ENCODE measurements at places on chromosomes 2 and 18.

- H3K27me3 ChIP-seq: no peaks in the 10 kb centered on the region
- no peak overlapping the region for H3K4me3 ChIP-seq
- no peak overlapping the region for H3K27ac ChIP-seq
- H3K36me3 ChIP-seq: no peaks in the 10 kb centered on the region
These were observed 244.7 kb downstream of the CCDC178 start for GRCh38 chr18:33195795-33196194.

- no peaks in the 10 kb centered on the region for H3K36me3 ChIP-seq
- H3K27me3 ChIP-seq: no peaks in the 10 kb centered on the region
- DNase-seq: no peak
- no peak overlapping the region for H3K27ac ChIP-seq
- H3K4me1 ChIP-seq: no peaks in the 10 kb centered on the region
These were observed 21.1 kb downstream of the TMEM182 start for GRCh38 chr2:102782933-102783332.

DNA sequence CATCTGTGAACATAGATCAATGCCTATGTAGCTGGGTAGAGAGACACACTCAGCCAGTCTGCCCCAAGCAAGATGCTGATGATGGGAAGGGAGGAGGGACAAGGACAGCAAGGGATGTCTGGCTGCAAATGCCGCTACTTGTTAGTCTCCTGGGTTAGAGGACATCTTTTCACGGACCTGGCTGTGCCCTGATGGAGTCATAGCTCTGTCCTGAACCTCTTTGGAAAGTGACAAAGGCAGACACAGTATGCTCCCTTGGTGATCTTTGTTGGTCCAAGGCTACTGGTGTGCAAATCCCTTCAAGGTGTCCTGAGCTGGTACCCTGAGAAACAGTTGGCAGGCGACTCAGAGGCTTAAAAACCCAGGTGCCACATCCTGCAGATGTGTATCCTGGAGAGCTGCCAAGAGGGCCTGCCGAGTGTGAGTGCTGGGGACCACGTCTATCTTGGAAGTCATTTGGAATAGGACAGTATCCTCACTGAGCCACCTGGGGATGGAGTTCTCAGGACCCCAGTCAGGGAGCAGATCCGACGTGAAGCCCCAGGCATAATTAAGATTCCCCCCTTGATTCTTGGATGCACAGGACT is 10.8 kb downstream of the FOSL2 start:
- DNase-seq: no peak
- no peak overlapping the region for H3K4me3 ChIP-seq
- H3K27ac ChIP-seq: no peak overlapping the region

DNA sequence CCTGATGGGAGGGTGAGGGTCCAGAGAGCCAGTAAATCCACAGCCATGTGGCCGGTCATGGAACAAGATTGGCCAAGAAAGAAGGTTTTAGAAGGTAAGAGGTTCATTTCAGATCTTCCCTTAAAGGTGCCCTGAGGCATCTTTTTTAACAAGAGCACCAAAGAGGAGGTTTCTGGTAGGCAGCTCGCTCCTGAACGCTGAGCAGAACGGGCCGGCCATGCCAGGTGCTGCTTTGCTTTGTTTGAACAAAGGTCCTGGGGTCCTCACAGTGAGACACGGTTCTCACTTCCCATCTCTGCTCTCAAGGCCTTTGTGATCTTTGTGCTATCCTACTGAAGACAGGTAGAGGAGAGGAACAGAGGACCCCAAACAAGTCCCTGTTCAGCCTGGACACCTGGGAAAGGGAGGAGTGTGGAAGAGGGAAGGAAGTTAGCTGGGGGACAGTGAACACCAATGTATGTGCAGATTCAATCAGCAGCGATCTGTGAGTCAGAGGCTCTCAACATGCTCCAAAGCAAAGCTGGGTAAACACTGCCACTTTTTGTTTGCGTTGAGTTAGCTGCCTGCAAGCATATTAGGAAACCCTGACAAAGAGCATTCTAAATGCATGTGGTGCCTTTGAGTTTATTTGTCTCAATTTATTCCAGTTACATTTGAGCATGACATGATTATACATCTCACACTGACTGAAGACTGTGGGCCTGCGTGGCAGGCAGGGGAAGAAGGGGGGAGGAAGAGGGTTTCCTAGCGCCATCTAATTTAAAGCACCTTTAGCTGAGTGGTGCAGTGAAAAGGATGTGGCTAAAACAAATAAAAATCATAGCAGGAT is 102.4 kb downstream of the ASB1 start:
- no peak for DNase-seq
- H3K36me3 ChIP-seq: no peaks in the 10 kb centered on the region
- H3K27ac ChIP-seq: no peak overlapping the region
- H3K4me1 ChIP-seq: no peaks in the 10 kb centered on the region
- no peak overlapping the region for H3K4me3 ChIP-seq

DNA sequence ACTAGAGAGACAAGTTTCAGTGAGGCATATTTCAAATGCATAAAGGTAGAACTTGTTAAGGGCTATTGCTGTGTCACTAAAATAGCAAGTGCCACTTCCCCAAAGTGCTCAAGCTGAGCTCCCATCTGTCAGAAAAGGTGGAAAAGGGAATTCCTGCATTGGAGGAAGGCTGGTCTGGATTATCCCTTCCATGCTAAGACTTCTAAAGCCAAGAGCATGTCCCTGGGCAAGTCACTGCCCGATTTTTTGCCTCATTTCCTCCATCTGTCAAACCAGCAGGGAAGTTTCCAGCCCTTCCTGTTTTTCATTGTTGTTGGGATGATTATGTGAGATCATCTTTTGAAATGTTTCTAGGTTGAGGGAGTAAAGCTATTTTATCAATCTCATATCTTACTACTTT is 175.5 kb downstream of the SETBP1 start:
- H3K36me3 ChIP-seq: no peaks in the 10 kb centered on the region
- H3K4me1 ChIP-seq: no peaks in the 10 kb centered on the region
- DNase-seq: no peak
- H3K27me3 ChIP-seq: no peaks in the 10 kb centered on the region
- H3K27ac ChIP-seq: no peak overlapping the region
- H3K4me3 ChIP-seq: no peak overlapping the region

- H3K4me1 ChIP-seq: no peaks in the 10 kb centered on the region
- H3K27me3 ChIP-seq: no peaks in the 10 kb centered on the region
These were observed 10.0 kb upstream of the APCDD1 start for GRCh38 chr18:10444314-10445006.

DNA sequence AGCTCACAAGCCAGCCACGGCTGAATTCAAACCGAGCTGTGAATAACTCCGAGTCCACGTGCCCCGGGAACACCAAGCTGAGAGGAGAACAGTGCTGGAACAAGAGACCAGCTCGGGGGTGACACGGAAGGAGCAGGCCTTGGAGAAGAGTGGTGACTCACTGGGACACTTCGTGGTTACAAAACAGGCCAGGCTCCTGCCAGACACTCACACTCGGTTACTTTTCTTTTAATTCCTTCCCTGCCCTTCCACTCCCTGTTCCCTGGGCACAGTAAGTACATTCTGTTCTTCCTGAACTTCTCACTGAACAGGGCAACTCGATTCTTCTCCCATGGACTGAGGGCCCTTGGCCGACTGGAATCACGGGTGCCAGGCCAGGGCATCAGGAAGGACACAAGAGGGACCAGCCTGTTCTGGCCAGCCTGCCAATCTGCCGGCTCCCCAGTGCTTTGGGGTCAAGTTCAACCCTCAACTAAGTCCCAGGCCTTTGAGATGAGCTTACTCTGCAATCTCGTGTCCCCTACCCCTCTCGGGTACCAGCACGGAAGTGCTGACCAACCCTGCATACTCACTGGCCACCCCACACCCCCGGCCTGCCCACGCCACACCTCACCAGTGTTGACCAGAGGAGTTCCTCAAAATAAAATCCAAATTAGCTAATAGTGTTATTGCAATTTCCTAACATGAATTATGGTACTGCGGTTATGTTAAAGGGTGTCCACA is 87.5 kb downstream of the TFCP2L1 start:
- H3K27ac ChIP-seq: no peak overlapping the region
- no peaks in the 10 kb centered on the region for H3K36me3 ChIP-seq
- H3K4me3 ChIP-seq: no peak overlapping the region
- no peaks in the 10 kb centered on the region for H3K27me3 ChIP-seq
- no peaks in the 10 kb centered on the region for H3K4me1 ChIP-seq
- no peak for DNase-seq

DNA sequence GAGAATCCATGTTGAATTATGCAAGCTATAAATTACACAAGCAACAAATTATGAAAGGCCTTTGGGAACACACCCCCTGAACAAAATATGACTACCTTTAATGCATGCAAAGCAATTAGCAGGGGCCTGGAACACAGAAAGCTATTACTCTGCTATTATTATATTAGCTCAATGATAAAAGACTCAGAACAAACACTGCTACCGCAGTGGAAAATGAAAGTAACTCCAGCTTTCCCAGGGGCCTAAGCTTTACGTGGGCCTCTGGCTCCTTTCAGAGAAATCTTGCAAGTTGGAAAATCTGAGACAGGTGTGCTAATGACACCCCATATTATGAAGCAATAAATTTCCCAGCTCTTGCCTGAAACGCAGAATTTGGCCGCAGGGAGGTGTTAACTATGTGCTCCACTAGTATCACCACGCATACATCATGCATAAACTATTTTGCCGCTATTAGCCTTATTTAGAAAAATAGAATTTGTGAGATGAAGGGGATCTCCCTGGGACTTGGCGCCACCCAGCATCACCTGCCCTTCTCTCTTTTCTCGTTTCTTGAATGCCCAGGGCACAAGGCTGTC is 321.6 kb upstream of the LYPD1 start:
- H3K36me3 ChIP-seq: no peaks in the 10 kb centered on the region
- DNase-seq: no peak
- H3K4me1 ChIP-seq: no peaks in the 10 kb centered on the region
- no peaks in the 10 kb centered on the region for H3K27me3 ChIP-seq

DNA sequence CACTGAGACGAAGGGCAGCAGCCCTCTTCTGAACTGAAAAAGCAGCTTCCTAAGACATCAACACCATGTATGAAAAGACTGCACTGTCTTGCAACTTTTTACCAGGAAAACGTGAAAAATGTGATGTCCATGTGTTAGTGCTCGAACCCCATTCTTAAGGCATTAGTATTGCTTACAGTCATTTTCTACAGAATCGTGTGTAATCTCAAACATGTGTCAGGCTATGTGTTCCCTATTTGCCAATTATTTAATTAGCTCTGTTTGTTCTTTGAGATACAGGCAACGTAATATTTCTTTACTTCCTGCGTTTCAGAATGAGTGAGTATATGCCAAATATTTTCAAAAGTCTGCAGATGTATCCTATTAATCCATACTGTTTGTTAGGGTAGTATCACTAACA is 307.7 kb upstream of the CCDC68 start:
- no peak overlapping the region for H3K4me3 ChIP-seq
- no peak for DNase-seq
- no peaks in the 10 kb centered on the region for H3K4me1 ChIP-seq
- no peak overlapping the region for H3K27ac ChIP-seq
- H3K27me3 ChIP-seq: no peaks in the 10 kb centered on the region

GRCh38 chr2:31785876-31786275 is 205.1 kb upstream of the SRD5A2 start:
- no peaks in the 10 kb centered on the region for H3K27me3 ChIP-seq
- no peaks in the 10 kb centered on the region for H3K36me3 ChIP-seq
- no peak overlapping the region for H3K4me3 ChIP-seq
- H3K27ac ChIP-seq: no peak overlapping the region
- DNase-seq: no peak
- no peaks in the 10 kb centered on the region for H3K4me1 ChIP-seq

GRCh38 chr2:12934146-12934756 is 217.5 kb downstream of the TRIB2 start:
- DNase-seq: no peak
- H3K4me3 ChIP-seq: no peak overlapping the region
- no peak overlapping the region for H3K27ac ChIP-seq
- no peaks in the 10 kb centered on the region for H3K36me3 ChIP-seq
- H3K4me1 ChIP-seq: no peaks in the 10 kb centered on the region
- H3K27me3 ChIP-seq: no peaks in the 10 kb centered on the region

GRCh38 chr2:217193431-217194340 is 333.8 kb upstream of the TNP1 start:
- H3K27me3 ChIP-seq: no peaks in the 10 kb centered on the region
- H3K4me1 ChIP-seq: no peaks in the 10 kb centered on the region

DNA sequence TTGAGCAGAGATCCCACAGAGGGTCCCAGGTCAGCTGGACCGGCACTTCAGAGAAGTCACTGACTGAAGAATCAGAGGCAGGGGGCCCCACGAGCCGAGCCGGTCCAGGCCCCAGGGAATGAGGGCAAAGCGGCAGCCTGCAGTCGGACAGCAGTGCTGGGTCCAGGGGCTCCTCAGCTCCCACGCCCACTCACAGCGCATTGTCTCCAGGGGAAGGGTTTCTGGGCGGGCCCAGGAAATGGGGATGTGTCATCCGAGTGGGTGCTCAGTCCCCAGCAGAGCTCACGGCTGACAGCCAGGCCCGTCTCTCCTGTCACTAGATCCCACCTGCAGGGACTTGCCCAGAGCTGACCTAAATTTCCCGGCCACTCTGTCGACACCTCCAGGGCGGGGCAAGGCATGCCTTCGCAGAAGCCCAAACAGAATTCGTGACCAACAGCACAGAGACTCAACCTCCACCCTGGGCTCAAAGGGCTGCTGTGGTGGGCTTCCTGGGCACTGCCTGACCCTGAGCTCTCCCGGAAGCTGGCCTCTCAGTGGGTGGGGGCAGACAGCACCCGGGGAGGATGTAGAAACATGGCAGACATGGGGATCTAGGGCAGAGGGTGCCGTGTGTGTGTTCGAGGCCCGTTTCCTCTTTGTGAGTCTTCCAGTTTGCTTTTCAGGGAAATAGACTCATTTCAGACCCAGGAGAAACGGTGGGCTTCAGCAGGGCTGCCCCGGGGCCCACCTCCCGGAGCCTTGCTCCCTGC is 42.1 kb upstream of the TAF1B start:
- H3K4me1 ChIP-seq: peaks cover 36% of the 10 kb centered on the region
- peak; percentile 74 for DNase-seq
- no peaks in the 10 kb centered on the region for H3K27me3 ChIP-seq
- H3K27ac ChIP-seq: peak overlapping the region; percentile 81
- no peak overlapping the region for H3K4me3 ChIP-seq

GRCh38 chr2:146004462-146004861 is 1484.5 kb upstream of the ZEB2 start:
- H3K4me3 ChIP-seq: no peak overlapping the region
- H3K27ac ChIP-seq: no peak overlapping the region
- no peak for DNase-seq
- H3K27me3 ChIP-seq: no peaks in the 10 kb centered on the region
- no peaks in the 10 kb centered on the region for H3K36me3 ChIP-seq

DNA sequence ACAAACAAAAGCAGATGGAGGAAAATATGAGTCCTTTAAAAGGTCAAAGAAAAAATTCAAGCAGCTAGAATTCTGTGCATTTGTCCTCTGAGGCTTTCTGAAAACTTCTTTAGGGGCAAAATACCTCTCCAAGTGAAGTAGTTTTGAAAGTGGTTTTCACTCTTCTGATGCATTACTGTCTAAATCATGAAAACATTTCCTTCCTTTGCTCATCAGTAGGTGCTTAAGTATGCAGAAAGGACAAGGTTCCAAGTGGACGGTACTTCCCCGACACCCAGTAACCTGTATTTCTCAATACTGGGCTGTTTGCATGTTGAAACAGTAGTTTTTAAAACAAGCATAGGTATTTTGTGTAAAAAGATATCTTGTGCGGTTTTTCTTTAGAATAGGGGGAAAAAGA is 189.1 kb upstream of the ERBB4 start:
- no peaks in the 10 kb centered on the region for H3K36me3 ChIP-seq
- H3K27ac ChIP-seq: no peak overlapping the region
- no peaks in the 10 kb centered on the region for H3K27me3 ChIP-seq
- H3K4me3 ChIP-seq: no peak overlapping the region
- no peaks in the 10 kb centered on the region for H3K4me1 ChIP-seq
- no peak for DNase-seq

GRCh38 chr2:205428811-205429210 is 253.5 kb upstream of the NRP2 start:
- H3K27ac ChIP-seq: no peak overlapping the region
- no peak for DNase-seq
- H3K27me3 ChIP-seq: no peaks in the 10 kb centered on the region
